ENCODE measurements at places on chromosomes 12 and 14.

DNA sequence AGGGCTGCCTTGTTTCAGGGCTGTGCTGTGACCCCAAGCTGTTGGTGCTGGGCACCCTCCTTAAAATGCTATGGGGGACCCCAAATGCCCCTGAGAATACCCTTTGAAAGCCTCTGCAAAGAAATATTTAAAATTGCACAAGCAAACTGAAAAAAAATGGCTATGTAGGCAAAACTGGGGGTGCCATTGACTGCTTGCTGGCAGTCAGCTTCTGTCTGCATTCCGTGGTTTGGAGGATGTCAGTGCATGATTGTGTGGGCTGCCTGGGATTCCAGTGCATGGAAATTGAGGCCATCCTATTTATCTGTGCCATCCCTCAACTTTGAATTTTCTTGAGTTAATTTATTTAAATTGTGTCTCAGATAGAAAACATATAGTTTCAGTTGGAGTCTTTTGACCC lies 113.7 kb upstream of the RTL1 start:
- DNase-seq: no peak

DNA sequence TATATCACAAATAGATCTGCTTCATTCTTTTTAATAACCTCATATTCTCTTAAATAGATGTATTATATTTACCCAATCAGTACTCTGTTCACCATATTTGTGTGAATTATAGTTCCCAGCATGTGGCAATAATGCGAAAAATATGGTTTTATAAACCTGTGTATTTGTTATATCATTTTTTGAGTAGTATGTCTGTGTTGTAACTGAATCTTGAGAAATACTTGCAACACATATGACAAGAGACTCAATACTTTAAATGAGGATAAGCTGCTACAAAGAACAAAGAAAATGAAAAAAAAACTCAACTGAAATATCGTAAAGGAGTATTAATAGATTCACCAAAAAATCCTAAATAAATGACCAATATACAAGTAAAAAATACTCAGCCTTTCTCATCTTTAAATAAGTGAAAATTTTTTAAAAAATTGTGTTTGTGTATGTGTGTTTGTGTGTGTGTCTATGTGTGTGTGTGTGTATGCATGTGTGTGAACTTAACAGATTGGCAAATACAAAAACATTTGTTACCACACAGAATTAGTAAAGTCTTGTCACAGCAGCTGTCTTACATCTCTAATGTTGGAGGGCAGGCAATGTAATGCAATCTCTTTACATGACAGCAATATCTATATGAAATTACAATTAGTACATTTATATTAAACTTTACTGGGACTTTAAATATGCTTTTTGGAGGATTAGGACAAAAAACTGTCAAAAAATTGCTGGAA lies 441.9 kb upstream of the MGAT4C start:
- DNase-seq: no peak

- no peak for DNase-seq
Measured at GRCh38 chr12:60052483-60052882, 456.7 kb downstream of the SLC16A7 start.

DNA sequence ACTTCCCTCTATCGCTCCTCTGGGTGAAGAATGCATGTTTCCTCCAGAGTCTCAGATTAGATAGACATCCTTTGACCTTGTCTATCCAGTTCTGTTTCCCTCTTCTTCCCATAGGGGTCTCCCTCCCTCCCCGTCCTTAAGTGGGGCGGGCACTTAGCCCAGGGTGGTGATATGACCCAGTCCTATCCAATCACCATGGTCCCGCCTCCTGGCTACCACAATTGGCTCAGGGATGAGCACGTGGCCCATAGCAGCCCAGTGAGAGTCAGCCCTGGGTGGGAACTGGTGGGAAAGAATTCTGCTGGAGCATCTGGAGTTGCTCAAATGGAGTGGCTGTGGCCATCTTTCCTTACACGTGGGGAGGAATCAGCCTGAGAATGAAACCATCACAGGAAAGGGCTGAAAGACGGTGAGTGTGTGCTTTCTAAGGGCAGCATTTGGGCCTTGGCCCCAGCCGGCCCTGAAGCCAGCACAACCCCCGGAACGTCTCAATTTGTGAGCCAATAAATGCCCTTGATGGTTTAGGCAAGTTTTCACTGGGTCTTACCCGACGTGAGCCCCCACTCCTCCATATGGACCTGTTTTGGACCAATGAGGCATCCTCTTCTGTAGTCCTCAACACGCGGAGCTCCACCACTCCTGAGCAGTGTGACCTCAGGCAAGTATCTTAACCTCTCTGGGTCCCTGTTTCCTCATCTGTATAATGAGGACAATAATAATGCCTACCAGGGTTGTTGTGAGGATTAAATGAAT lies 14.4 kb upstream of the MLXIP start:
- no peak for DNase-seq

- no peak for DNase-seq
Measured at GRCh38 chr14:93103392-93104080, 12.2 kb downstream of the ITPK1 start.

GRCh38 chr12:50677858-50678257 lies 86.0 kb upstream of the ATF1 start:
- no peak for DNase-seq

- DNase-seq: no peak
Measured at GRCh38 chr12:75818863-75819262, 212.7 kb downstream of the PHLDA1 start.

DNA sequence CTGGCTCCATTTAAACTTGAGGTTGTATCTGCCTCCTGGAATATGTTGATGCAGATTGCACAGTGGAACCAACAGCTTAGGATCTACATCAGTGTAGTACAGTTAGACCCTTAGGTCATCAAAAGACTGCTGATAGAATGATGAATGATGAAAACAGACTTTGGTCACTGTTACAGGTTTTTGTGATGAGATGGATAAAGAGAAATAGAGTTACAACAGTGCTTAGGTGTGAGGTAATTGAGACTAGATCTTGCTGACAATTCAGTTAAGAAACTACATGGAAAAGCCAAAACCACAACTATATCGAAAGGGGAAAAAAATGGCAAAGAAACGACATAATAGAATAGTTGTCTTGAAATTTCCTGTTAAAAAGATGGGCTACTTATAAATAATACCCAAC lies 145.7 kb upstream of the LMNTD1 start:
- DNase-seq: no peak

DNA sequence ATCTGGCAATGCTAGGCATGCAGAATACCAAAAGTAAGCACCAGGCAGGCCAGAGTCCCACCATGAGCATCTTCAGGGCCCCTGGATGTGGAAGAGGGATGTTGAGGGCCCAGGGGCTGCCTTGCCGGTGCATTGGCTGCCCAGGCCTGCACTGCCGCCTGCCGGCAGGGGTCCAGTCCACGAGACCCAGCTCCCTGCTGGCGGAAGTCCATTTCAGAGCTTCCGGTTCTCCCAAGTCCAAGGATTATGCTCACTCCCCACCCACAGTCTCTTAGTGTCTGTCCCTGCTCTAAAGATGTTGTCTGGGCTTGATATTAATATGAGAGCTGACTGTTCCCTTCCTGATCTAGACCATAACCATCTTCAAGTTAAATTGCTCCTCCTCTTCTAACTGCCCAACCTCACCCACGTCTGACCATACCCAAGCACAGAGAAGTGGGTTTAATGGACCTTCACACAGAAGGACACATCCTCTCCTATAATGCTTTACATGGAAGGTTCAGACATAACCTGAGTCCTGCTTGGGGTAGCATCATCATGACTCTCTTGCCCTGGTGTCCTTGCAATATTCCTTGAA lies 117.4 kb downstream of the DAD1 start:
- no peak for DNase-seq

GRCh38 chr14:34937876-34938275 lies 44.9 kb upstream of the SRP54 start:
- no peak for DNase-seq

DNA sequence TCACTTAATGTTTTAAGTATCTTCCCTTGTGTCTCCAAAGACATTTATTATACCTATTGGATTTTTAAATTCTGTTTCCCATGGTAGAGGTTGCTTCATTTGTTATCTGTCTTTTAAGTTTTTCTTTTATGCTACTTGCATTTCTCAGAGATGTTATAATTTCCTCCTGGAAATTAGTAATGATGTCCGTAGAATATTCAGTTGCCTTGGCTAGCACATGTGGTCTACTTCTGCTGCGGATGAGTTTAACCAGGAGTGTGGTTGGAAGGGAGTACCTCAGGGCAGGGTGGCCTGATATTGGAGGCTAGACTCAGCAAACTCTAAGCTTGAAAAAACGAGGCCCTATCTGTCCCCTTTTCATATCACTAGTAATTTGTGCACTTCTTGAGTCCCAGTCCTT lies 8.8 kb upstream of the EVL start:
- no peak for DNase-seq

DNA sequence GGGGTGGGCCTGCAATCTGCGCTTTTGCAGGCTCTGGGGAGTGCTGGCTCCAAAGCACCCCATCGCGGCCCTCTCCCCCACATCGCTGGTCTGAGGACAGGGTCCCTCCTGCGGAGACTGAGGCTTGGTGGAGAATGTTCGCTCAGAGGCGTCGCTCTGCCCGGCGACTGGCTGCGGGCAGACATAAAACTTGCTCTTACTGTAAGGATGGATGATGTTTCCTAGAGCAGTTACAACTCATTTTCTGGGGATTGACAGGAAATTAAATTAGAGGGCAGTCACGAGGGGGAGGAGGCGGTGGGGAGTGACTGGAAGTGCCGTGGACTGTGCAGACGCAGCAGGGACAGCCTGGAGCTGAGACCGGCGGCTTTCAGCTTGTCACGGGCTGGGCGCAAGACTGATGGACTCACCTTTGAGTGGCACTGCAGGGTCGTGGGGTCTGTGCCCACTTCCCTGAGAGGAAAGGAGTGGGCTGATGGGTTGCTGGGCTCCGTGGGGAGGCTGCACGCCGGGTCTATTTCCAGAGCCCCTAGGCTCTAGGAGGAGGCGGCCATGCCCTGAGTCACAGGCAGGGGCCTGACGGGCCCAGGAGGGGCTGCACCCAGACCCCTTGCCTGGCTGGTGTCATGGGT lies 32.8 kb downstream of the NOC4L start:
- no peak for DNase-seq

GRCh38 chr14:36344211-36344610 lies 23.8 kb upstream of the MBIP start:
- no peak for DNase-seq

- no peak for DNase-seq
Measured at GRCh38 chr12:113340061-113340460, 5.2 kb upstream of the SLC8B1 start.

- DNase-seq: peak; percentile 27
Measured at GRCh38 chr12:88726806-88727720, 146.8 kb upstream of the KITLG start.

GRCh38 chr14:105417690-105418121 lies 1.9 kb upstream of the MTA1 start:
- DNase-seq: no peak

- DNase-seq: no peak
Measured at GRCh38 chr12:39772821-39773259, 153.2 kb upstream of the ABCD2 start.

- DNase-seq: no peak
Measured at GRCh38 chr12:54984658-54985376, at the start of gene TESPA1. TSS of gene TESPA1 (minus strand) at chr12:54984762. CDS start at chr12:54974562, 10,200 bp downstream.

- DNase-seq: no peak
Measured at GRCh38 chr12:13178568-13179210, 17.8 kb upstream of the EMP1 start.

DNA sequence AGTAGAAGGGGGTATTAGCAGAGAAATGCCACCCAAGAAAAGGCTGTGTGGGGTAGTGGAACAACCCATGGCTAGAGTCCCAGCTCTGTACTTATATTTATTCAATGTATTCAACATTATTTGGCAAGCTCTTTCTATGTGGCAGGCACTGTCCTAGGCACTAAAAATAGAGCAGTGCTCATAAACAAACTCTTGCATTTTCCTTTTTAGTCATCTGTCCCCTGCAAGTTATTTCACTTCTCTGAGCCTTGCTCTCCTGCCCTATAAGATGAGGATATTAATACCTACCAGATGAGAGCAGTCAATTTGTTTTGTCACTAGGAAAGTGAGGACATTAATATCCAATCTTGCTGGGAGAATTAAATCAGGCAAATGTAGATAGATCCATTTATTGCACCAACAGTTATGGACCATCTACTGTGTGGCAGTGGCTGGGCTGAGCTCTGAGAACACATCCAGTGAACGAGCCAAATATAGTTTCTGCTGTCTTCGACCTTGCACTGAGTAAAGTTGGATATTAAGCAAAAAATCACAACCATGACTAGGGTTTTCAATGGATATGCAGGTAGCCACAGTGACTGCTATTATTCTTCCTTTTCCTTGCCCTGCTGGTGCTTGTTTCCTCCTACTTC lies 314.3 kb upstream of the TBX3 start:
- no peak for DNase-seq

- no peak for DNase-seq
Measured at GRCh38 chr12:98618952-98619351, 25.5 kb downstream of the SLC25A3 start.

GRCh38 chr12:131734336-131735152 lies 23.7 kb downstream of the SFSWAP start:
- no peak for DNase-seq

- DNase-seq: no peak
Measured at GRCh38 chr14:65045006-65045405, 57.3 kb downstream of the MAX start.

DNA sequence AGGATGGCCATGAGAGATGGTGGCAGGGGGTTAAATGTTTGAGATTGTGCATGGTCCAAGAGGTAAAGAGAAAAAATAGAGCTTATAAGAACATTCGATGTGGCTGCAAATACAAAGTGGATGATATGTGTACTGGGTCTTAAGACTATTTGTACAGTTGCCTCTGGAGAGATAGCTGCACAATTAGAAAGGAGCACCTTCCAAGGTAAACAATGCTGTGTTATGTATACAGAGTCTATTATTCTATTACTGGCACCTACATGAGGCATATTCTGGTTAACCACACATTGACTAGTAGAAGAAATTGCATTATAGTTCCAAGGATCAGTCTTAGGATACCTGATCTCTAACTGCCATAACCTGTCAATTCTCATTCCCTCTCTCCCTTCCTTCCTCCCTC lies 238.0 kb upstream of the FOXN3 start:
- DNase-seq: no peak

GRCh38 chr12:111362687-111363475 lies 6.0 kb downstream of the PHETA1 start:
- no peak for DNase-seq

- no peak for DNase-seq
Measured at GRCh38 chr12:107223821-107224220, 130.5 kb upstream of the CRY1 start.

DNA sequence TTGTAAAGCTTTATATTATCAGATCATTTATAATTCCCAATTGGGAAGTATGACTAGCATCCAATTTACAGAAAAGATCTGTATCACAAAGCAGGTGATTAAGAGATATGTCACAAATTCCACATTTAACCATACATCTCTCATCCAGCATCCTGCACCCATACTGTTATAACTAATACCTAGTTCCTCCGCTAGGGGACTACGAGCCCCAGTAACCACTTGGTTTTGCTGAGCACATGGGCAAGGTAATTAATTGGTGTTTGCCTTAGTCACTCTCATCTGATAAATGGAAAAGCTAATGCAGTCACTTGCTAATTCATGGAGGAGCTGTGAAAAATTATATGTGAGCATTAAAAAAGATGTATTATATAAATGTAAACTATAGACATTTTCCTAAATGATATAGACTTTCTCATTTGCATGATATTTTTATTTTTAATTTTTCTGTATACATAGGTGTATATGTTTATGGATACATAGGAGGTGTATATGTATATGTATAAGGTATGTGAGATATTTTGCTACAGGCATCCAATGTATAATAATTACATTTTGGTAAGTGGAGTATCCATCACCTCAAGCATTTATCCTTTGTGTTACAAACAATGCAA lies 1031.8 kb downstream of the GALC start:
- no peak for DNase-seq
